Bronchial smooth muscle cell (primary cell): ENCODE measurements at places on chromosomes 6 and 20. TPM values are rescaled to one million over a fixed set of nuclear protein-coding genes. Genes with fewer than 3 reads are reported as not detected.

RAB44 gene
- under 0.01 TPM in 1 of 2 replicates, not detected in the other for total RNA-seq

HAO1 gene
- not detected in 2 replicates for total RNA-seq

ID4 gene
- 6.7 and 14.2 TPM in 2 replicates for total RNA-seq

TPBG gene
- 26.8 and 39.9 TPM in 2 replicates for total RNA-seq

JPH2 gene
- total RNA-seq = under 0.01 TPM in 1 of 2 replicates, not detected in the other

NOX3 gene
- not detected in 2 replicates for total RNA-seq

SCRT2 gene
- total RNA-seq = not detected in 2 replicates

RIN2 gene
- 44.6 and 49.5 TPM in 2 replicates for total RNA-seq

AIG1 gene
- total RNA-seq = 21.7 and 22.4 TPM in 2 replicates

GPR63 gene
- total RNA-seq = 0.16 and 0.34 TPM in 2 replicates

CLPSL2 gene
- not detected in 2 replicates for total RNA-seq

RBPJL gene
- total RNA-seq = not detected in 2 replicates

CMTR1 gene
- total RNA-seq = 34.7 and 38.9 TPM in 2 replicates

TBXT gene
- not detected in 2 replicates for total RNA-seq

BPIFB1 gene
- total RNA-seq = not detected in 2 replicates

ZBP1 gene
- total RNA-seq = not detected in 2 replicates

THBS2 gene
- total RNA-seq = 172 and 213 TPM in 2 replicates

ULBP2 gene
- 1.9 and 2.9 TPM in 2 replicates for total RNA-seq

ASIP gene
- not detected in 2 replicates for total RNA-seq

CCN5 gene
- 3.0 and 8.8 TPM in 2 replicates for total RNA-seq

COL9A3 gene
- total RNA-seq = 0.52 and 1.1 TPM in 2 replicates

HDGFL1 gene
- total RNA-seq = not detected in 2 replicates

NAA20 gene
- total RNA-seq = 37.1 and 53.3 TPM in 2 replicates

TP53INP2 gene
- 2.0 and 3.6 TPM in 2 replicates for total RNA-seq

KIF13A gene
- 56.8 and 61.3 TPM in 2 replicates for total RNA-seq

TP53RK gene
- 12.3 and 15.4 TPM in 2 replicates for total RNA-seq

NRN1 gene
- 0.09 and 0.16 TPM in 2 replicates for total RNA-seq
